ENCODE measurements at places on chromosomes 13 and 19. TPM values are rescaled to one million over a fixed set of nuclear protein-coding genes. Genes with fewer than 3 reads are reported as not detected.

The COX7A1 gene
- total RNA-seq: not detected

The CEACAM16 gene
- not detected for total RNA-seq

The EPN1 gene
- 216 TPM for total RNA-seq

The ARID3A gene
- 10.4 TPM for total RNA-seq

The CLN5 gene
- total RNA-seq: 11.1 TPM

The ZNF665 gene
- not detected for total RNA-seq

The ADGRE3 gene
- total RNA-seq: not detected

The CACNA1A gene
- total RNA-seq: 0.10 TPM

The ZNF626 gene
- total RNA-seq: not detected

The ERVK3-1 gene
- total RNA-seq: 83.4 TPM

The LGALS4 gene
- 1,005 TPM for total RNA-seq

The PGLYRP1 gene
- total RNA-seq: not detected

The TUBB4A gene
- total RNA-seq: not detected

The MCEMP1 gene
- total RNA-seq: not detected

The CYP2S1 gene
- 18.2 TPM for total RNA-seq

The NANOS3 gene
- not detected for total RNA-seq

The CYP4F22 gene
- total RNA-seq: not detected

The RDH8 gene
- not detected for total RNA-seq

The ZNF540 gene
- total RNA-seq: 0.03 TPM

The S1PR5 gene
- total RNA-seq: not detected

The WDR18 gene
- total RNA-seq: 186 TPM

The PALM3 gene
- total RNA-seq: 0.08 TPM

The CNN1 gene
- total RNA-seq: not detected

The RNF17 gene
- total RNA-seq: not detected

The ZNF850 gene
- 0.34 TPM for total RNA-seq

The PGLYRP2 gene
- total RNA-seq: not detected

The WDR87 gene
- not detected for total RNA-seq

The CA11 gene
- total RNA-seq: 4.7 TPM

The CFD gene
- total RNA-seq: 1.1 TPM

The ZMYM5 gene
- 8.3 TPM for total RNA-seq

The SYNGR4 gene
- total RNA-seq: 1.2 TPM

The FUT1 gene
- total RNA-seq: 6.3 TPM

The NLRP5 gene
- total RNA-seq: not detected

The PABPC3 gene
- 0.18 TPM for total RNA-seq

The DAPK3 gene
- 75.4 TPM for total RNA-seq

The GPR180 gene
- total RNA-seq: 4.6 TPM

Data from HT-29 (cell line).